ENCODE measurements at places on chromosomes 12 and 14.

DNA sequence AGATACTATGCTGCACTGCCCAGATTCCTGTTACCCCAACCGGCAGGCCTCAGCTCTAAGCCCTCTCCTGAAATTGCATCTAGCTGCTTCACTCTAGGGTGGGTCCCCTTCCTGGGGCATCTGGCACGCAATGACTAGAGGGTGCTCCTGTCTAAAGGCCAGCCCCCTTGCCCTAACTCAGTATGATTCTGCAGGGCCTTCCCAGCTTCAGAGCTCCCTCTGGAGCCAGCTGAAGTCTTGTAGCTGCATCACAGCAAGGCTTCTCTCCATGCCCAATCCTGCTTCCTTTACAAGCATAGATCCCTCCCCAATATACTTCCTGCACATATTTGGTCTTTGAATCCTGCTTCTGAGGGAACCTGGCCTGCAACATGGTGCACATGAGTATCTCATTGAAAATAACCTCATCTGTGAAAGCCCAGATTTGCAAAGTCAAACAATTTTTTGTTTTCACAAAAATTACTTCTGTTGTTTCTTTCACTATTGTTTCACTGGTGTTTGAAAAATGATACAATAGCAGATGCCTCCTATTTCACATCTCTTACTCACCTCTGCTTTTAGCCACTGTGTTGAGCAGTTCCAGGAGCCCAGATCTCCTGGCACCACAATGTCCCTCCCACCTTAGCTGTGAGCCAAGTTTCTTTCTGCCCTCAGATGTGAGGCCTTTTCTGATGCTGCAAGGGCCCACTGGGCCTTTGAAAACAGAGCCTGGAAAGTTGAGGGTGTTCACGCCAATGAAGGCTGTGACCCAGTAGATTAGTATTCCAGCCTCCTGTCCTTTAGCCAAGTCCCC lies 169.5 kb upstream of the EGLN3 start:
- ATAC-seq, result no peak
- no peaks in the 10 kb centered on the region for H3K36me3 ChIP-seq
- H3K4me1 ChIP-seq, result peaks cover 8% of the 10 kb centered on the region

- no peak overlapping the region for H3K4me3 ChIP-seq
- peaks cover 6% of the 10 kb centered on the region for H3K27me3 ChIP-seq
- no peak for ATAC-seq
Measured at GRCh38 chr14:69522026-69522425, 37.5 kb downstream of the PLEKHD1 start.

GRCh38 chr12:76266797-76267196 lies 81.4 kb downstream of the BBS10 start:
- no peaks in the 10 kb centered on the region for H3K27me3 ChIP-seq
- H3K4me1 ChIP-seq, result no peaks in the 10 kb centered on the region
- peak overlapping the region; percentile 78 for H3K27ac ChIP-seq

DNA sequence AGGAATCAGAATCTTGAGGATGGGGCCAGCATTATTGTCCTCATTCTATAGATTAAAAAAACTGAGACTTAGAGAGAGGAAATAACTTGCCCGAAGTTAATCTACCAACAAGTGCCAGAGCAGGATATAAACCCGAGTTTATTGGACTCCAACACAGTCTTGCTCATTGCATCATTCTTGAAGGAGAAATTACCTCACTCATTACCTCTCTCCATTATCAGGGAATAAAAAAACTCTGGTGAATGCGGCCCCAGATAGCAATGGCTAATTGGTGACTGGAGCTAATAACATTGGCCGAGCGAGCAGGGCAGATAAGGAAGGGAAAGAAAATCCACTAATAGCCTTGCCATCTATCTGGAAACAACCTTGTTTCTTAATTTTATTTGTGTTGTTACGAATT lies 24.7 kb upstream of the TMED10 start:
- no peak overlapping the region for H3K4me3 ChIP-seq
- no peaks in the 10 kb centered on the region for H3K36me3 ChIP-seq
- H3K4me1 ChIP-seq, result no peaks in the 10 kb centered on the region
- H3K27me3 ChIP-seq, result no peaks in the 10 kb centered on the region
- ATAC-seq, result no peak

DNA sequence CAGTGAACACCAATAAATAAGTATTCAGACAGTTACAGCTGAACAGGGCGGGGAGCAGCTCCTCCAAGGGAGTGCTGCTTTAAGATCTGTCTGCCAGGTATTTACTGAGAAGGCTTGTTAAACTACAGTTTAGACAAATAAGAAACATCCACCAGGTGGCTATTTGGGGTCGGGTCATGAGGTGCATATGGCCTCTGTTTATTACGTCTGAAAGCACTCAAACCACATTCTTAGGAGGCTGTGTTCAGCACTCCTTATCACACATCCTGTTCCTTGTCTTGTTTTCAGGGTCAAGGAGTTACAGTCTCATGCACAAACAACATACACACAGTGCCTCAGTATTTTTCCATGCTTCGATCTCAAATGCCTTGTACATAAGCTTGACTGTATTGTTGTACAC lies 78.8 kb downstream of the KCNMB4 start:
- H3K27me3 ChIP-seq, result no peaks in the 10 kb centered on the region
- H3K27ac ChIP-seq, result no peak overlapping the region
- no peaks in the 10 kb centered on the region for H3K36me3 ChIP-seq
- H3K4me3 ChIP-seq, result no peak overlapping the region
- no peaks in the 10 kb centered on the region for H3K4me1 ChIP-seq

DNA sequence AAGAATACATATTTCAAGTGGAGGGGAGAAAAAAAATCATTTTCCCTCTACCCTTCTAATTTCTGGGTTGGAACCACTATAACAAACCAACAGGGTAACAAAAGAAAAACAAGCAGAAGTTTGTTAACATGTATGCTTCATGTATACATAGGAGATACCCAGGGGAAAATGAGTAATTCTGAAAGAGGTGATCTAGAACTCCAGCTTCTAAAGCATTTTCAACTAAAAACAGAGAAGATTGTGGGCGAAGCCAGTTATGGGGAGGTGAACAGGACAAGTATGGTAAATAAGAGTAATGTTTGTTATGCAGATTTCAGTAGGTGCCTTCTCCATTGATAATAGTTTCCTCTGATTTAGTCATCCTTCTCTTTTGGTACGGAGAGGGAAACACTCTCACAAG lies 16.7 kb downstream of the FNTB start:
- no peaks in the 10 kb centered on the region for H3K27me3 ChIP-seq
- peaks cover 15% of the 10 kb centered on the region for H3K4me1 ChIP-seq
- ATAC-seq, result no peak

DNA sequence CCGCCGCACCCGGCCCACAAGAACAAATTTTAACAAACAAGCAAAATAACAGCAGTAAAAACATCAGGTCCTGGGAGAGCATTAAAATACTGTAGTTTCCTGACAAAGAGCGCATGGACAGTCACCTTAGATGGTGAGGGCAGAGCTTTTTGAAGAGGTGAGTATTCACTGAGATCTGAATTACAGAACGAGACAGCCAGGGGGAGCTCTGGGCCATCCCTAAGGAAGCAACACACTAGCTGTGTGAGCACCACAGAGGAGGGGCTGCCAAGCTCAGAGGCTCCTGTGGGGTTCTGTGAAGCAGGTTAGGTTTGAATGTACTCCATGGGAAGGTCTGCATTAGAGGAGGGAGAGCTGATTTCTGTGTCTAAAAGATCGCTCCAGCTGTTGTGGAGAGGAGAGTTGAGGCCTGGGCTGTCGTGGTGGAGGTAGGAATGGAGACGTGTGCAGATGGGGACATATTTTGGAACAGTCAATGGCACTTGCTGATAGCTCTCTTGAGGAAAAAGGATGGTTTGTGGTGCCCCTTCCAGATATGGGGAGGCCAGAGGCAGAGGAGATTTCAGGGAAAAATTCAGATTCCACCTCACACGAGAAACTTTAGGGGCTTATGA lies 72.9 kb downstream of the TRAFD1 start:
- peak; percentile 53 for ATAC-seq
- H3K27me3 ChIP-seq, result no peaks in the 10 kb centered on the region
- no peak overlapping the region for H3K4me3 ChIP-seq
- H3K36me3 ChIP-seq, result no peaks in the 10 kb centered on the region

DNA sequence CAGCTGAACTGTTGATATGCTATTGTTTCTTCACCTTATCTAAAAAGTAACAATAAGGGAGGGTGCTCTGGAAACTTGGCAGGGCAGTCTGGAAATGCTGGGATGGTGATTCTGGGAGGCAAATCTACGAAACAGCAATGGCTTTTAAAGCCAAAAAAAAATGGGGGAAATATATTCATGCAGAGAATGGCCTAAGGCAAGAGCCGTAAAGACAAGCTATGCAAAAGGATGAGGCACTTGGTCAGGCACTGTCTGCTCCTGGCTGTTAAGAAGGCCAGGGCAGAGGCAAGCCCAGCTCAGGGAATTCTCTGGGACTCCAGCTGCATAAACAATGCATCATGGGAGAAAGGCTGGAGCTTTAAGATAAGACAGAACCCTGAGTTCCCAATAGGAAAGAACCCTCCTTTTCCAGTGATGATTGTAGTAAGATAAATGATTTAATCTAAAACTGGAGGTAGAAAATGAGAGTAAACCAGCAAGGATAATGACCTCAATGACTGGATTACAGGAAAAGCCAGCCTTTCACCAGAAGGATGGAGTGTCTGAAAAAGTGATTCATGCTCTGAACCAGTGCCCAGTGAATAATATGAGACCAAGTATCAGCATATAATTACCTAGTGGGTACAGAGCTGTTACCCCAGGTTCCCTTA lies 46.0 kb downstream of the ITPR2 start:
- H3K27ac ChIP-seq, result peak overlapping the region; percentile 6
- H3K27me3 ChIP-seq, result no peaks in the 10 kb centered on the region
- peak; percentile 43 for ATAC-seq
- no peaks in the 10 kb centered on the region for H3K36me3 ChIP-seq
- peaks cover 6% of the 10 kb centered on the region for H3K4me1 ChIP-seq

All from gastroesophageal sphincter (tissue), 4 donors.